Fibroblast of gingiva (primary cell): ENCODE measurements at places on chromosomes 2 and 18.
A peak's percentile ranks its signal among the peaks of the same experiment; 100 is the strongest.

DNA sequence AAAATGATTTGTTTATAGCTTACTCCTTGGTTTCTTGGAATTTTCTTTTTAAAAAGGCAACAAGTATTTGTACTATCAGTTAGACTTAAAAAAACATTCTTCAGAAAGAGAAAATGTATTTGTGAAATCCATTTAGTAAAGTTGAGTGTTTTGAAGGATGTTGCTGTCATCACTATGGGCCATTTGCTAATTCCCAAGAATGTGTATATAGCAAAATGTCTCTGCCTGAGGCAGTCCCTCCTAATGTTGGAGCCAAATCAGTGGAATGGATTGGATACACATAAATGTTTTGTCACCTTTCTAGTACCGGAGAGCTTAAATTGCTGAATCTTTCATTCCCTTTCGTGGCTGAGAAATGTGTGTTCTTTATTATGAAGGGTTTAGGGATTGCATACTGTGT, 890.2 kb upstream of the ZEB2 start:
- no peak for DNase-seq

DNA sequence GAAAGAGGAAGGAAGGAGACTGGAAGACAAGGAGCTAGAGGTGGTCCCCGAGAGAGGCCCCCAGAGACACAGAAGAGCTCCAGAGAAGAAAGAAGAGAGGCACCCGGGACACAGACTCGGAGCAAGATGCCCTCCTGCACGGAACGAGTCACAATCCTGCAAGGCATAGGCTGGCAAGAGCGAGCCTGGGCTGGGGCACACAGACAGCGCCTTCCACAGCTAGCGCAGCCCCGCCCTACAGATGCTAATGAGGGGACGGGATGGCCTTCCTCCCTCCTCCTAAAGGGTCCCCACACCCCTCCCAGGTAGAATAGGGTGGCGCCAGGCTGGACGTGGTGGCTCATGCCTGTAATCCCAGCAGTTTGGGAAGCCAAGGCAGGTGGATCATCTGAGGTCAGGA, 19.8 kb upstream of the GPR17 start:
- DNase-seq = no peak

DNA sequence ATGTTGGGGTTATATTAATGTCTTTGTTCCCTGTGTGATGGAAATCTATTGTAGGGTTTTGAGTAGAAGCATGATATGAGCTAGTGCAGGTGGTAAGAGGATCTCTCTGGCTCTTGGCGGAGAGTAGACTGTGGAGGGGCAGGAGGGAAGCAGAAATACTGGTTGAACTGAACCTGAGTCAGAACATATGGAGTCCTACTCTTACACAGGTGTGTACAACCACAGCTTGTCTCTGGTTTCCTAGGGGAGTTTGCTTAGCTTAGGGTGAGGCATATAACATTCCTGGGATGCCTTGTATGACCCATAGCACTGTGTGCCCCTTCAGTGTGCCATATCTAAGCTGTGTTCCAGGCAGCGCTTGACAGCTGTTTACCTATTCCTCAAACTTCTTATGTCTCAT, 97.3 kb upstream of the GCFC2 start:
- DNase-seq = no peak

GRCh38 chr2:1974397-1974796, 230.1 kb upstream of the PXDN start:
- DNase-seq = no peak

GRCh38 chr2:104846786-104847585, 6.9 kb upstream of the POU3F3 start:
- no peak for DNase-seq

DNA sequence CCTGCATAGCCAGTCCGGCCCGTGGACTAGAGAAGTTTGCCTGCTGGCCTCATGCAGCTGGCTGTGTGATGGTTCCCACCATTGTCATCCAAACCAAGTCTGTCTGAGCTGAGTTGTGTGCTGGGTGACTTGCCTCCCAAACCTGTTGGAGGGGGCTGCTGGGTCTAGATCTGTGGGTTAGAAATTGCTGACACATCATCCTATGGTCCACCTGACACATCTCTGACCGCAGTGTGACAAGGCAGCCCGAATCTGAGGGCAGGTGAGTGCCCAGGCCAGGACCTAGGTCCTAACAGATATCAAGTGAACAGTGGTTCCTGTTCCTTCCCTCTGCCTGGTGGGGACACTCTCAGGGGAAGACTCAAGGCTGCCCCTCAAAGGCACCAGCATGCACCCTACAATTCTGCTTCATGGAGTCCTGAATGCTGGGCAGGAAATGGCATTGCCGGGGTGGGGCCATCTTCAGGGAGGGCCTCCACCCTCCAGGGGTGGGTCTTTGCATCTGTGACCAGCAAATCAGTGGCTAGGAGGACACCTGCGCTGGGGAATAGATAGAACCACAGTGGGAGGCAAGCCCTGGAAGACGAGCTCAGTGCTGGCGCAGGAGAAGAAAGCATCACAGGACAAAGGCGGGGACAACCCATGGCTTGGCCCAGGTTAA, 117.9 kb upstream of the ID2 start:
- DNase-seq = no peak

DNA sequence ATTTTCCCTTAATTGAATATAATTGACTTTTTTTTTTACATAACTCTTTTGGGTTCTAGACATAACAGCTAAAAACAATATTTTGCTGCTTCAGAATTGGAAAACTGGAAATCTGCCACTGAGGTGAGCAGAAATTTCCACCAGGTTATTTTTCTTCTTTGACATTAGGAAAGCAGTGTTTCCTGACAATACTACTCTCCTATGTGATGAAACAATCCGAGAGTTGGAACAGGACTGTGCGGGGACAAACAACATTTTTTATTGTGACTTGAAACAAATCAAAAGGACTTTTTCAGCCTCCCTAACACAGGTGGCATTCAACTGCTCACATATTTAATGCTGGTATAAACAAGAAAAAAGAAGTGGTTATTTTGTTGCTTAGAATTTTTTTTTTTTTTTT, 237.2 kb downstream of the RNF152 start:
- DNase-seq = no peak

GRCh38 chr2:162028511-162028910, 45.5 kb downstream of the DPP4 start:
- DNase-seq = no peak

GRCh38 chr2:150686391-150686790, 198.9 kb upstream of the RND3 start:
- peak; percentile 45 for DNase-seq

DNA sequence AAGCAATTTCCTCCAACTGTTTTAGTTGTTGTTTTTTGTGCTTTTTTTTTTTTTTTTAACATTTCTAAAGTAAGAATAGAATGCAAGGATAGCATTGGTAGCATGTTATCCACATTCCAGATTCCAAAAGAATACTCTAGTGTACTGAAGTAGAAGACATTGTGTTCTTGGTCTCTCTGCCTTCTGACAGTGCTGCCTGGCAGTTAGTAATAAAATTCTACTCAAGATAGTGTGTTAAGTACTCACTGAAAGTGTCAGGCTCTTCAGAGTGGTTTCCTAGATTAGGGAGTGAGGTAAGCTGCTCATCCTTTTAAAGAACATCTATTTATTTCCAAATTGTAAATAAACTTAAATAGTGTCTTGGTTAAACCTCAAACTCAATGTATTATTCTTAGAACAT, 253.7 kb downstream of the HNMT start:
- no peak for DNase-seq
